ENCODE measurements at places on chromosomes 5 and 9.

- DNase-seq, result no peak
Measured at GRCh38 chr5:146450002-146450401, 2.9 kb downstream of the TCERG1 start.

DNA sequence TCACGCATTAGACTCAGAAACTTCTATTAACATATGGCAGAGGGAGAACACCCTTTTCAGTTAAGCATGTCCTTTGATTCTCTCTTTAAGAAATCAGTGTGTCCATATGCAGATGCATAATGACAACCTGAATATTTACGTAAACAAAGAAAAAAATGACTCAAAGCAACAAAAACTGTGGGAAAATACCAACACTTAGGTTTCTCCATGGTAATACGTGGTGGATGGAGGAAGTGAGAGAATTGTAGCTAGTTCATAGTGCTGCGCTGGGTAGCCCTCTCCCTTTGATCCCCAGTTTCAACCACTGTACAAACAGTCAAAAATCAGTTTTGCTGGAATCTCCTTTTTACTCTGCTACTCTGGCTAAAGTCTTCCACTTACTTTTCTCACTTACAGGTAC, 2.0 kb upstream of the MAP3K1 start:
- DNase-seq, result no peak

- DNase-seq, result no peak
Measured at GRCh38 chr5:81675420-81675819, 75.5 kb downstream of the SSBP2 start.

GRCh38 chr9:124077915-124078572, 66.5 kb downstream of the LHX2 start:
- DNase-seq, result peak; percentile 94

GRCh38 chr5:141685591-141685990, 3.6 kb upstream of the ARAP3 start:
- no peak for DNase-seq

- peak; percentile 82 for DNase-seq
Measured at GRCh38 chr5:96256795-96257470, 176.1 kb downstream of the PCSK1 start.

DNA sequence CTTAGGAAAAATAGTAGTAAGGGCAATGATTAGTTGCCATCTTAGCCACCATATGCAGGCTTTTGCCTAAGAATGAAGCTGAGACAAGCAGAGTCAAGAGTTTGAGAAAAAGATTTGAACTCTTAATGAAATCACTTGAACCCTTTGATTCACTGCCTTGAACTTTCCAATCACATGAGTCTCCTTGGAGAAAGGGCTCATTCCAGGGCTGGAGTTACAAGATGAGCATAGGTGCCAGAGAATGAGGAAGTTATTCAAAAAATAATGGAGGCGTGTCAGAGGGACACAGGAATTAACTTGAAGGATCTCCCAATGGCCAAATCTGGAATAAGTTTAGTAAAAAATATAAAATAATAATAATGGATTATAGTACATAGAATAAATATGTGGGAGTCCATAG, 35.3 kb downstream of the MAT2B start:
- no peak for DNase-seq
